ENCODE measurements at places on chromosomes 7 and 10.

GRCh38 chr10:70829543-70829942 is 13.8 kb downstream of the SGPL1 start:
- H3K4me1 ChIP-seq: peaks cover 44% of the 10 kb centered on the region
- no peak overlapping the region for H3K27ac ChIP-seq
- H3K4me3 ChIP-seq: no peak overlapping the region
- H3K27me3 ChIP-seq: no peaks in the 10 kb centered on the region
- peaks cover 18% of the 10 kb centered on the region for H3K36me3 ChIP-seq

DNA sequence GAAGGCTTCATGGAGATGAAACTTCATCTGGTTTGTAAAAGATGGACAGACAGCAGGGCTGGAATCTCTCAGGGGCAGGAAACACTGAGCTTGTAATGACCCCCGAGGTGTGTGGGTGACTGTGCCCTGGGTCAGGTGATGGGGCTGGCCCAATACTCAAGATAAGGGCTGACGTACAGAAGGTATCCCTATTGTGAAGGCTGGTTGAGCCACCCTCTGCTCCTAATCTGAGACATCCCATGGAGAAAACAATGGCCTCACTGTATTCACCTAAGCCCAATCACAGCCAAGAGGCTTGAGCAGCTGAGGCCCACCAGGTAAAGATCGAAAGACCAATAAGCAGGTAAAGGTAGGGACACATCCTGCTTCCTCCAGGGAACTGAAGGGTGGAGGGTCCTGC is 34.8 kb upstream of the NUB1 start:
- no peak for DNase-seq
- H3K36me3 ChIP-seq: no peaks in the 10 kb centered on the region
- H3K27me3 ChIP-seq: peaks cover 35% of the 10 kb centered on the region
- no peak overlapping the region for H3K4me3 ChIP-seq
- peak overlapping the region; percentile 26 for H3K27ac ChIP-seq

DNA sequence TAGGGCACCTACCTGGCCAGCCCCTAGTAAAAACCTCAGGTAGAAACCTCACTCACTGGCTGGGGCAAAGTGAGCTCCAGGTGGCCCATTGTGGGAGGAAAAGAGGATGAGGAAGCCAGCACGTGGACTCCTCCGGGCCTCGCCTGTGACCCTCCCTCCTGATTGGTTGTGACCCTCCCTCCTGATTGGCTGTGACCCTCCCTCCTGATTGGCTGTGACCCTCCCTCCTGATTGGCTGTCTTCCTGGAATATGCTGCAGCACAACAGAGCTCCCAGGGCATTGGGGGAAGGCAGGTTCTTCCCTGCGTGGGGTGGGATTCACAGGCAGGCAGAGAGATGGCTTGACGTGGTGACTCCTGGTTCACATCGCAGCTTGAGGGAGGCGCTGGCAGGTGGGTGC is 343.0 kb downstream of the GLRX3 start:
- no peaks in the 10 kb centered on the region for H3K4me1 ChIP-seq
- no peak overlapping the region for H3K4me3 ChIP-seq
- H3K36me3 ChIP-seq: no peaks in the 10 kb centered on the region
- no peak for DNase-seq
- no peaks in the 10 kb centered on the region for H3K27me3 ChIP-seq
- no peak overlapping the region for H3K27ac ChIP-seq

DNA sequence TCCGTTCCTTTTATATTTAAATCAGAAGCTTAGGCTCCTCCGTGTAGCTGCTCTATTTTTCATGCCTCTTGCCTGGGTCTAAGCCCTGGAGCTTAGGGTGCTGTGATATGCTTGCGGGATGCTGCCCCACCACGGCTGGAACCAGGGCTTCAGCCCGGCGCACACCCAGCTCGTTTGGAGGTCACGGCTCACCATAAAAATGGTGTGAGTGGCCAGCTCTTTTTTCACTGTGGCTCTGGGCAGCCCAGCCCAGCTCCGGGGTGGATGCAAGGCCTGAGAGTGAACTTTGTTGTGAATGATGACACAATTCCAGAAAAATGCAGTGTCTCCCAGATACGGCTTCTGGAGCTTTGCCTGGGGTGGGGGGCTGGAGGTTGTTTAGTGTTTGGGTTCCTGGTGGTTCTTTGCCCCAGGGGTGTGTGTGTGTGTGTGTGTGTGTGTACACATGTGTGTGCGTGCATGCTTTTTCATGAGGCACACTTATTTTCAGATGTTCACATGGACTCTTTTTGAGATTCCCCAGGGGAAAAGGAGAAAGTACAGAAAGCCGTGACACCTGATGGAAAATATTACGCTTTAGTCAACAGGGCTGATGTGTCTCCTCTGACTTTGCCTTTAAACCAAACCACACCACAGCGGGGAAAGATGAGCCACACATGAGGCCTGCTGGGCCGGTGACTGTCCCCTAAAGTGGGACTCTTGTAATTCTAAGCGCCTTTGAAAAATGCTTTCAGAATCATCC is 46.2 kb downstream of the GRK5 start:
- H3K27me3 ChIP-seq: no peaks in the 10 kb centered on the region
- no peak overlapping the region for H3K4me3 ChIP-seq
- H3K4me1 ChIP-seq: peaks cover 11% of the 10 kb centered on the region
- DNase-seq: no peak
- peak overlapping the region; percentile 49 for H3K27ac ChIP-seq

- no peaks in the 10 kb centered on the region for H3K4me1 ChIP-seq
- H3K27ac ChIP-seq: no peak overlapping the region
- no peaks in the 10 kb centered on the region for H3K27me3 ChIP-seq
- no peak for DNase-seq
- H3K4me3 ChIP-seq: no peak overlapping the region
- H3K36me3 ChIP-seq: no peaks in the 10 kb centered on the region
These were observed 24.1 kb upstream of the PDGFA start for GRCh38 chr7:543501-544337.

GRCh38 chr7:24943096-24943948 is 36.7 kb downstream of the OSBPL3 start:
- H3K36me3 ChIP-seq: peaks cover 4% of the 10 kb centered on the region
- H3K27me3 ChIP-seq: no peaks in the 10 kb centered on the region
- no peak for DNase-seq
- H3K4me3 ChIP-seq: no peak overlapping the region
- H3K4me1 ChIP-seq: peaks cover 34% of the 10 kb centered on the region

DNA sequence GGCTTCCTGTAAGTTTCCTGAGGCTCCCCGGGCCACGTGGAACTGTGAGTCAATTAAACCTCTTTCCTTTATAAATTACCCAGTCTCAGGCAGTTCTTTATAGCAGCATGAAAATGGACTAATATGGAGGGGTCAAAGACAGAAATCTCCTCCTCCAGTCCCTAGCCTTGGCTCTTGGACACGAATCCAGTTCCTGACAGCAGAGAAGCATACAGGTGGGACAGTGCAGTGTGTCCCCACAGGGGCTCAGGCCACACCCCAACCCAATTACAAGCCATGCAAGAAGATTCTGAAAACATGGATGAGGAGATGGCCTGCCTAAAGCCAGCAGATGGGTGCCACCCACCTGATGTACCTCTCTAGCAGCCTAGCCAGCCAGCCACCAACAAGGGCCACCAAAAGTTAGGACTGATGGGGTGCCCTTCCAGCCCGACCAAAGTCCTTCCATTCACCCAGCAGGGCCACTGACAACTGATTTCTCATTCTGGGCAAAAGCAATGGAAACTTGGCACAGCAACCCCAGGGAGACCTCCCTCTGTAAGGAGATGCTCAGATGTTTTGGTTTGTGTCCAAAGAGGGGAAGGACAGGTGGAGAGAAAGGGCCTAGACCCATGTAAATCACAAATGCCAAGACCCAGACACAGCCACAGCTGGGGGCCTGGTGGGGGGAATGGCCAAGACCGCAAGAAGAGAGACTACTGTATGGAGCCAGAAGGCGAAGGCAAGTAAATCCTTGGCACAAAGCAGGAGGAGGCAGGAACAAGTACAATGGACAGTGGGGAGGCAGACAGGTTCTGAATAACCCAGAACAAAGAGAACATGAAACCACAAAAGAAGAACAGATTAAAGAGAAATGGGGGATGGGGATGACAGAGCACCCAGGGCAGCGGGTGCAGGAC is 13.6 kb downstream of the GPRIN2 start:
- H3K4me3 ChIP-seq: no peak overlapping the region
- no peaks in the 10 kb centered on the region for H3K36me3 ChIP-seq
- H3K27me3 ChIP-seq: peaks cover 38% of the 10 kb centered on the region
- H3K27ac ChIP-seq: no peak overlapping the region
- no peak for DNase-seq
- peaks cover 8% of the 10 kb centered on the region for H3K4me1 ChIP-seq

DNA sequence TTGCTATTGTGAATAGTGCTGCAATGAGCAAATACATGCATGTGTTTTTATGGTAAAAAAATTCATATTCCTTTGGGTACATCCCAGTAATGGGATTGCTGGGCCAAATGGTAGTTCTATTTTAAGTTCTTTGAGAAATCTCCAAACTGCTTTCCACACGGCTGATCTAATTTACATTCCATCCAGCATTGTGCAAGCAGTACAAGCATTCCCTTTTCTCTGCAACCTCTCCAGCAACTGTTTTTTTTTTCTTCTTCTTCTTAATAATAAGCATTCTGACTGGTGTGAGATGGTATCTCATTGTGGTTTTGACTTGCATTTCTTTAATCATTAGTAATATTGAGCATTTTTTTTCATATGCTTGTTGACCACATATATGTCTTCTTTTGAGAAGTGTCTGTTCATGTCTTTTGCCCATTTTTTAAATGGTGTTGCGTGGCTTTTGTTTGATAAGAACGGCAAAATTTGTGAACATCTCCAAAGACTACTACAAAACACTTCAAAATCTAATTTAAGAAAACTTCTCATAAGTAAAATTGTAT is 136.1 kb upstream of the MYO3A start:
- no peak overlapping the region for H3K27ac ChIP-seq
- no peak for DNase-seq
- no peaks in the 10 kb centered on the region for H3K27me3 ChIP-seq
- H3K36me3 ChIP-seq: no peaks in the 10 kb centered on the region
- H3K4me3 ChIP-seq: no peak overlapping the region

DNA sequence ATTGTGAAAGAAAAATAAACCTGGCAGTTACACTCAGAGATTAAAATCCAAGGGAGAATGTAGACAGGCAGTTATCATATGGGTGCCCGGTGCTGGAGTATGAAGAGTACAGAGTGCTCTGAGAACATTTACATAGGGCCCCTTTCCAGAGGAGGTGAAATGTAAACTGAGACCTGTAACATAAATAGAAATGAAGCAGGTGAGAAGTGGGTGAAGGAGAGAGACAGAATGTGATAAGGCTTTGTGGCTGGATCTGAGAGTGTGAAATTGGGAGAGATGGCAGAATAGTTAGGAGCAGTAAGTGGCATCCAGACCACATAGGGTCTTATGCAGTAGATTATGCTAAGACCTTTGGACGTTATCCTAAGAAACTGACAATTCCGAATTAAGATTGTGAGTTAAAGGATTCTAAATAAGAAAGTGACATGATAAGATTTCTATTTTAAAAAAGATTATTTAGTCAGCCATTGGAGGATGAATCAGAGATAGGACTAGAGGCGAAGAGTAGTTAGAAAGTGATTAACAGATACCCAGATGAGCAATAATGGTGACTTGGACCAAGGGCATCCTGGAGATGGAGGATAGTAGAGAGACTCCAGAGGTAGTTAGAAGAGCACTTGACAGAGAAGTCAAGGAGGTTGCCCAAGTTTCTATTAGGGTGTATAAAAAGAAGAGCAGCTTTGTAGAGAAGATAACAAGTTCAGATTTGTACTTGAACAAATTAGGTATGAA is 36.7 kb downstream of the DNAH11 start:
- no peak overlapping the region for H3K27ac ChIP-seq
- H3K36me3 ChIP-seq: no peaks in the 10 kb centered on the region
- no peak for DNase-seq
- no peak overlapping the region for H3K4me3 ChIP-seq
- H3K27me3 ChIP-seq: peaks cover 61% of the 10 kb centered on the region

DNA sequence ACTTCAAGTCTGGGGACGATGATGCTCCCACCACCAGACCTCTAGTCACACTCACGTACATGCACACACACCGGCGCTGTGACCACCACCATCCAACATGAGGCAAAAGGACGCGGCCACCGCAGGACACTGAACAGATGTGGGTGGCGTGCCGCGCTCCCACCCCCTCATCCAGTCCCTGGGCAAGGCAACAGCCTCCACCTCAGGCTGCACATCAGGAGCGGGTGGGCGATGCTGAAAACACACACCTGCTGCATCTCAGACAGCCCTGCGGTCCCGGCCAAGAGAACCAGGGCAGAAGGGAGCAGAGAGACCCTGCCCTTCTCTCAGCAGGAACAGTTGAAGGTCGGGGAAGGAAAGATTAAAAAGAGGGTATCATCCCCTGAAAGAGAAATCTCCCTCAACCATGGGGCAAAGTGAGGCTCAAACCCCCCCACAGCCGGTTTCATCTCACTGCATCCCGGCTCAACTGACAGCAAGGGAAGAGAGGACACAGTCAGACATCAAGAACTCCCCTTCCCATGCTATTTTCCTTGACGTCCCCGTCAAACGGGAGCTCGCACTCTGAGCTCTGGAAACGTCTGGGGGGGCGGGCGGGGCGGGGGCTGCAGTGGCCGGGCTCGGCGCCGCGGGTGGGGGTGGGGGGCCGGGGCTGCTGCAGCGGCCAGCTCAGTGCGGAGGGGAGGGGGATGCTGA is 1.1 kb downstream of the CAMK2G start:
- H3K27ac ChIP-seq: peak overlapping the region; percentile 25
- peaks cover 50% of the 10 kb centered on the region for H3K4me1 ChIP-seq
- no peaks in the 10 kb centered on the region for H3K27me3 ChIP-seq
- H3K4me3 ChIP-seq: peak overlapping the region; percentile 82
- peaks cover 24% of the 10 kb centered on the region for H3K36me3 ChIP-seq

- no peak overlapping the region for H3K4me3 ChIP-seq
- H3K27me3 ChIP-seq: no peaks in the 10 kb centered on the region
- peak overlapping the region; percentile 49 for H3K27ac ChIP-seq
- no peaks in the 10 kb centered on the region for H3K4me1 ChIP-seq
- H3K36me3 ChIP-seq: peaks cover 2% of the 10 kb centered on the region
These were observed 83.4 kb downstream of the PALS2 start for GRCh38 chr7:24656608-24657007.

- peak overlapping the region; percentile 87 for H3K27ac ChIP-seq
- H3K36me3 ChIP-seq: peaks cover 3% of the 10 kb centered on the region
- peak; percentile 54 for DNase-seq
- H3K4me1 ChIP-seq: peaks cover 33% of the 10 kb centered on the region
- H3K27me3 ChIP-seq: no peaks in the 10 kb centered on the region
- peak overlapping the region; percentile 72 for H3K4me3 ChIP-seq
These were observed 59.8 kb downstream of the COA1 start for GRCh38 chr7:43669286-43670081.

DNA sequence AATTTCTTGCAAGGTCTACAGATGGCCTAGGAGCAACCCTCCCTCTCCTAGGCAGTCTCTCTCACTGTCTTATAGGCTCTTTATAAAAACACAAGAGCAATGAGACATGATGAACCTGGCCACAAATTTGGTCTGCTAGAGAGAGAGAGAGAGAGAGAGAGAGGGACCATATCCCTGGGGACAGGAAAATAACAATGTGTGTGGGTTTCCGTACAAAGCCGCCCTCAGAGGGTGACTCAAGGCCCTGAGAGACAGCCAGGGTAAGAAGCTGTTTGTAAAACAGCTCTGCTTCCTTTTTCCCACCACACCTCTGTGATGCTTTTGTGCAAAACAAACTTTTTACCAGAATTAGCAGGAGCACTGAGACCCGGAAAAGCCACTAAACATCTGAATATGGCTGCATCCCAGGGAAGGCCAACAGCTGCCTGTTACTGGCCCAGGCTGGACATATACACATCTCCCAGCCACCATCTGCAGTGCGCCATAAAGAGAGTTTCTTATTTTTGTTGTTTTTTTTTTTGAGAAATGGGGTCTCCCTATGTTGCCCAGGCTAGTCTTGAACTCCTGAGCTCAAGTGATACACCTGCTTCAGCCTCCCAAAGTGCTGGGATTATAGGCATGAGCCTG is 18.4 kb downstream of the GIMAP5 start:
- peaks cover 44% of the 10 kb centered on the region for H3K4me1 ChIP-seq
- peak; percentile 60 for DNase-seq
- peak overlapping the region; percentile 90 for H3K27ac ChIP-seq
- H3K36me3 ChIP-seq: peaks cover 18% of the 10 kb centered on the region
- no peaks in the 10 kb centered on the region for H3K27me3 ChIP-seq
- peak overlapping the region; percentile 39 for H3K4me3 ChIP-seq

Measured in effector memory CD8-positive, alpha-beta T cell (primary cell).